ENCODE measurements at places on chromosomes 13 and 19.
A peak's percentile ranks its signal among the peaks of the same experiment; 100 is the strongest.

- DNase-seq = peak; percentile 78
Measured at GRCh38 chr13:23610966-23611491, 40.8 kb downstream of the TNFRSF19 start.

- no peak for DNase-seq
Measured at GRCh38 chr19:2248136-2249009, 750 bp upstream of the AMH start.

DNA sequence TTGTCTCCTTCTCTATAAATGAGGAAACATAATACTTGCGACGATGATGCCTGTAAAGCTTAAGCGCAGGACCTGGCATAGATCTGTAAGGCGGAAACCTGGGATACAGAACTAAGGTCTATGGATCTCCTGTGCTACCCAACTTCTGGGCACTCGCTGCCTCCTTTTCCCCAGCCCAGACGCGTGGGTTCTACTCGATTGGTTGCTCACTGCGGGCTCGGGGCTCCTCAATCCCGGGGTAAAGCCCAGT is 615 bp upstream of the PSMC4 start:
- no peak for DNase-seq

- DNase-seq = no peak
Measured at GRCh38 chr13:51237386-51237785, 15.2 kb downstream of the FAM124A start.

- no peak for DNase-seq
Measured at GRCh38 chr13:23450340-23451046, 17.0 kb upstream of the SACS start.

- no peak for DNase-seq
Measured at GRCh38 chr19:56211718-56212117, 9.6 kb downstream of the ZSCAN5C start.

All from cardiac fibroblast (primary cell).